ENCODE measurements at places on chromosomes 7 and 10. TPM values are rescaled to one million over a fixed set of nuclear protein-coding genes. Genes with fewer than 3 reads are reported as not detected.

ENO4 gene
- total RNA-seq, result 0.43 TPM

GRCh38 chr7:115363916-115364315 is 442.0 kb downstream of the MDFIC start:
- no peaks in the 10 kb centered on the region for H3K36me3 ChIP-seq
- no peak for DNase-seq
- no peak overlapping the region for H3K4me3 ChIP-seq
- no peaks in the 10 kb centered on the region for H3K4me1 ChIP-seq
- no peaks in the 10 kb centered on the region for H3K27me3 ChIP-seq

GRCh38 chr10:106917452-106918055 is 247.0 kb downstream of the SORCS1 start:
- no peaks in the 10 kb centered on the region for H3K4me1 ChIP-seq
- DNase-seq, result no peak
- H3K27me3 ChIP-seq, result no peaks in the 10 kb centered on the region
- H3K36me3 ChIP-seq, result no peaks in the 10 kb centered on the region

GRCh38 chr7:77482015-77482414 is 55.1 kb upstream of the PTPN12 start:
- DNase-seq, result peak; percentile 76
- H3K27ac ChIP-seq, result peak overlapping the region; percentile 62
- H3K4me3 ChIP-seq, result no peak overlapping the region
- H3K27me3 ChIP-seq, result no peaks in the 10 kb centered on the region
- H3K4me1 ChIP-seq, result peaks cover 5% of the 10 kb centered on the region

DNA sequence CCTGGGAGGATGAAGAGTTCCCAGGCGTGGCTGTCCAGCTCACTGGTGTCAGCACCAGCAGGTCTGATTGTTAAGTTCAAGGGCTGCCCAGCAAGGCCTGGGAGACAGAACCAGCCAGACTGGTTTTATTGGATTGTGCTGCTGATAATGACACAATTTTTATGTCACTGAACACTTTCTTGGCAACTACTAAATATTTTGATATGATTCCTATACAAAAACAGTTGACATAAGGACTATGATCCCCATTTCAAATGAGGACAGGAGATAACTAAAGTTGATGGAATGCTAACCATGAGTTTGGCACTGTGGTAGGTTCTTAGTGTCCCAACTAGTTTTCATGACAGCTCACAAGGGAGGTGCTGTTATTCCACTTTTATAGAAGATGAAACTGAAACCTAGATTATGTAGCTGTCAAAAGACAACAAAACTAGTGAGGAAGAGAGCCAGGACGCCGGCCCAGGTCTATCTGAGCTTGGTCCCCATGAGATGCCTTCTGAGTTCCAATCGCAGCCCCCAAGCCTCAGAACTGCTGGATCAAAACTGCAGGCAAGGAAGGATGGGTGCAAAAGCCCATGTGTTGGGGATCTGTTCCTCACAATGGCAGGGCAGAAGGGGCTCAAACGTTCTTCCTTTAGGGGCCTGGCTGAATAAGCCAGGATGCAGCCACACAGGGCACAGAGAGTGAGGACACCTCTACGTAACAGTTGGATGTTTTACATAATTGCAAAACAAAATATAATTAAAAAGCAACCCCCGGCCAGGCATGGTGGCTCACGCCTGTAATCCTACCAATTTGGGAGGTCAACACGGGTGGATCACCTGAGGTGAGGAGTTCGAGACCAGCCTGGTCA is 52.8 kb downstream of the COBL start:
- peak; percentile 60 for DNase-seq
- H3K27ac ChIP-seq, result peak overlapping the region; percentile 56
- H3K36me3 ChIP-seq, result no peaks in the 10 kb centered on the region
- H3K27me3 ChIP-seq, result no peaks in the 10 kb centered on the region

LRRN3 gene
- total RNA-seq, result 6.8 TPM

OR6B1 gene
- total RNA-seq, result not detected

GRCh38 chr7:132250480-132251326 is 325.6 kb downstream of the PLXNA4 start:
- H3K27ac ChIP-seq, result no peak overlapping the region
- no peaks in the 10 kb centered on the region for H3K27me3 ChIP-seq
- peaks cover 26% of the 10 kb centered on the region for H3K4me1 ChIP-seq
- no peaks in the 10 kb centered on the region for H3K36me3 ChIP-seq
- no peak overlapping the region for H3K4me3 ChIP-seq

DNA sequence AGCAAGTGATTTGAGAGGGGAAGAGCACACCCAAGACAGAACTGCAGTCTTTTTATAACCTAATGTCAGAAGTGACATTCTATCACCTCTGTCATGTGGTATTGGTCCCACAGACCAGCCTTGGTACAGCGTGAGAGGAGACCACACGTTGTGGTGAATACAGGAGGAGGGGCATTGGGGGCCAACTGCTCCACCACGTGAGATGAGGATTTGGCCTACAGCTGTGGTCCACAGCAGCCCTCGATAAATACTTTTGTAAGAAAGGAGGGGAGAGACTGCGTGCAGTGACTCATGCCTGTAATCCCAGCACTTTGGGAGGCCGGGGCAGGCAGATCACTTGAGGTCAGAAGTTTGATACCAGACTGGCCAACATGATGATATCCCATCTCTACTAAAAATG is 243.1 kb downstream of the FGFR2 start:
- peaks cover 19% of the 10 kb centered on the region for H3K4me1 ChIP-seq
- DNase-seq, result no peak
